Astrocyte (in vitro differentiated cells and primary cell): ENCODE measurements at places on chromosomes 7 and 10. TPM values are rescaled to one million over a fixed set of nuclear protein-coding genes. Genes with fewer than 3 reads are reported as not detected.

DNA sequence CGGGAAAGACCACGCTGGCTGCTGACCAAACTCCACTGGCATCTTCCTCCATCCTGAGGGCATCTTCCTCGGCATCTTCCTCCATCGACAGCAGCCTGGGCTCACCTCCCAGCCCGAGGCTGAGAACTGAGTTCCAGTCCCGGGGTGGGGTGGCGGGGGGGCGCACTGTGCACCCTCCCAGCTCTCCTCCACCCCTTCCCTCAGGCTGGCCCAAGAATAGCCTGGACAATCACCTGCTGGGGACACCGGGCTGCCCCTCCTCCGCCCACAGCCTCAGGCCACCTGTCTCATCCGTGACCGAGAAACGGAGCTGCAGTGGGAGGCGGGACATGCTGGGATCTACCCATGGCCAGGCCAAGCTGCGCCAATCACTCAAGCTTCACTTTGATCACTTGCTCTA lies 37.2 kb downstream of the DIP2C start:
- H3K27me3 ChIP-seq = no peaks in the 10 kb centered on the region
- no peak overlapping the region for H3K27ac ChIP-seq
- H3K4me3 ChIP-seq = no peak overlapping the region
- no peak for DNase-seq
- H3K36me3 ChIP-seq = no peaks in the 10 kb centered on the region
- H3K4me1 ChIP-seq = peaks cover 24% of the 10 kb centered on the region

The CYP26A1 gene
- 0.18 and 0.53 TPM in 2 replicates for total RNA-seq

DNA sequence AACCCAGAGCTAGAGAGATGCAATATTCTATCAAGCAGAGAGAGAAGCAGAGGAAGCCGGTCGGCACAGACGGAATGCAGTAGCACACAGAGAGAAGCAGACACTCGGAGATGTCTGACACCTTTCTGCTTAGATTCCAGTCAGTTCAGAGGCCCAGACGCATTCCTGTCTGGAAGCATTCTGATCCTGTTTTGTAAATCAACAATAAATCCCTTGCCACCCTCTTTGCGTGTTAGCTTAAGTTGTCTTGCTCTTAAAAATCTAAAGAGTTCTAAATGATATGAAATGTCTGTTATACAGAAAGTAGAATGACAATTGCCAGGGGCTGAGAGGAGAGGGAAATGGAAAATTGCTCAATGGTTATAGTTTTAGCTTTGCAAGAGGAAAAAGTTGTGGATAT lies 27.4 kb upstream of the ATRNL1 start:
- no peak for DNase-seq
- no peak overlapping the region for H3K27ac ChIP-seq
- no peaks in the 10 kb centered on the region for H3K36me3 ChIP-seq
- no peaks in the 10 kb centered on the region for H3K27me3 ChIP-seq

The VIPR2 gene
- total RNA-seq = 0.43 and 0.68 TPM in 2 replicates

The HECW1 gene
- total RNA-seq = 2.3 and 3.3 TPM in 2 replicates
